Fibroblast of the aortic adventitia (primary cell): ENCODE measurements at places on chromosomes 2 and 18. TPM values are rescaled to one million over a fixed set of nuclear protein-coding genes. Genes with fewer than 3 reads are reported as not detected.

UGT1A10 gene
- total RNA-seq: 0.41 TPM in 1 of 2 replicates, not detected in the other

PDE11A gene
- total RNA-seq: not detected in 2 replicates

CCDC74A gene
- 15.1 and 34.4 TPM in 2 replicates for total RNA-seq

KCNE4 gene
- 4.1 and 22.2 TPM in 2 replicates for total RNA-seq

ERICH2 gene
- 4.0 TPM in 1 of 2 replicates, not detected in the other for total RNA-seq

RFTN2 gene
- 6.4 and 16.4 TPM in 2 replicates for total RNA-seq

DPP10 gene
- total RNA-seq: not detected in 2 replicates

AGXT gene
- not detected in 2 replicates for total RNA-seq

TRIM43 gene
- not detected in 2 replicates for total RNA-seq

CCBE1 gene
- 16.2 and 35.3 TPM in 2 replicates for total RNA-seq

DTNB gene
- total RNA-seq: 4.1 and 11.7 TPM in 2 replicates

CFAP221 gene
- total RNA-seq: not detected in 2 replicates

TUBA4B gene
- not detected in 2 replicates for total RNA-seq

GRHL1 gene
- total RNA-seq: 1.3 TPM in 1 of 2 replicates, not detected in the other

SULT1C2 gene
- 0.27 and 2.6 TPM in 2 replicates for total RNA-seq

DQX1 gene
- 0.27 TPM in 1 of 2 replicates, not detected in the other for total RNA-seq

ST8SIA5 gene
- 0.90 TPM in 1 of 2 replicates, not detected in the other for total RNA-seq

PCARE gene
- total RNA-seq: under 0.01 and 0.08 TPM in 2 replicates
